ENCODE measurements at places on chromosomes 2 and 18.

DNA sequence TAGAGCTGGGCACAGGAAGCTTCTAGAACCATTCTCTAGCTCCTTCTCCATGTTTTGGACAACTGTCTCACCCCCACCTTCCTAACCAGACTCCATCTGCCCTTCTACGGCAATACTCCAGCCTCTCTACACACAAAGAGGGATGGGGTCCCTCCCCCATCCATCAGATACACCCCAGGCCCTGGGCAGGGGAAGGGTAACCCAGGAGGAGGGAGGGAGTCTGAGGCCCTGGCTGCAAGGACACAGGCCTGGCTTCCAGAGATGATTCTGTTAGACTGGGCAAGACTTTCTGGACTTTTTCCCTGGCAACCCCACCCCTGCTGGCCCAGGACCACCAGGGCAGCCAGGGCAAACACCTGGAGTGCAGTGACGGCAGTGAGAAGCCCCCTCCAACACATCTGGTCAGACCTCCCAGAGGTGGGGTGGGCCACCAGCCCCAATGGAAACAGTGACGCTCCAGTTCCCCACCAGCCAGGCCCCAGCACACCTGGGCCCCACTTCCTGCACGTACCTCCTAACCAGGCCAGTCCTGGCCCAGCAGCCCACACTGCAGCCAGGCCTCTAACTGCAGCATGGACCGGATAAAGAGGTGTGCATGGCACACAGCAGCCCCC is 6.5 kb downstream of the CYP26B1 start:
- DNase-seq, result no peak

DNA sequence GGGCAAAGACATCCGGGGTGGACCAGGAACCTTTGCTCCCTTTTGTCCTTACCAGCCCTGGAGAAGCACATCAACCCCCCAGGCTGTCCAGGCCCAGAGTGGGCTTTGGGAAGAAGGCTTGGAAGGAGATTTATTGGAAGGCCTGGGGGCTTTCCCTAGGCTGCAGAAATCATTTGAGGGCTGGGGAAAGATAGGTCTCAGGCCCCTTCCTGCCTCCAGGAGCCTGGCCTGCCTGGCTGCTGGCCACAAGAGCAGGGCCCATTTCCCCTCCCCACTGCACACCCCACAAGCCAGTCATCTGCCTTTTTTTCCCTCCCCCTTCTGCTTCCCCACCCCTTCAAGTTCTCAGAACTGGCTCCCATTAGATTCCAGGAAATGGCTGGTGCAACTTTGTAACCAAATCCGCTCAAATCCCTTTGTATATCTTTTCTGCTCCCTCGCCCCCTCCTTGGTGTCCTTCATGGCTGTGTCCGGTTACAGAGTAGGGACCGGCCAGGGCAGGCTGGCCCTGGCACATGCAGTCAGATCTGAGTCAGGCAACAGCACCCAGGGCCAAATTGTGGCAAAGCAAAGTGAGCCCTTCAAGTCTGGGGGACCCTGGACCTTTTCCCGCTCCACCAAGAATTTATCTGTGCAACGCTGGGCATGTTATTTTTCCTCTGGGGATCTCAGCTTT is 20.8 kb upstream of the TNP1 start:
- DNase-seq, result no peak

DNA sequence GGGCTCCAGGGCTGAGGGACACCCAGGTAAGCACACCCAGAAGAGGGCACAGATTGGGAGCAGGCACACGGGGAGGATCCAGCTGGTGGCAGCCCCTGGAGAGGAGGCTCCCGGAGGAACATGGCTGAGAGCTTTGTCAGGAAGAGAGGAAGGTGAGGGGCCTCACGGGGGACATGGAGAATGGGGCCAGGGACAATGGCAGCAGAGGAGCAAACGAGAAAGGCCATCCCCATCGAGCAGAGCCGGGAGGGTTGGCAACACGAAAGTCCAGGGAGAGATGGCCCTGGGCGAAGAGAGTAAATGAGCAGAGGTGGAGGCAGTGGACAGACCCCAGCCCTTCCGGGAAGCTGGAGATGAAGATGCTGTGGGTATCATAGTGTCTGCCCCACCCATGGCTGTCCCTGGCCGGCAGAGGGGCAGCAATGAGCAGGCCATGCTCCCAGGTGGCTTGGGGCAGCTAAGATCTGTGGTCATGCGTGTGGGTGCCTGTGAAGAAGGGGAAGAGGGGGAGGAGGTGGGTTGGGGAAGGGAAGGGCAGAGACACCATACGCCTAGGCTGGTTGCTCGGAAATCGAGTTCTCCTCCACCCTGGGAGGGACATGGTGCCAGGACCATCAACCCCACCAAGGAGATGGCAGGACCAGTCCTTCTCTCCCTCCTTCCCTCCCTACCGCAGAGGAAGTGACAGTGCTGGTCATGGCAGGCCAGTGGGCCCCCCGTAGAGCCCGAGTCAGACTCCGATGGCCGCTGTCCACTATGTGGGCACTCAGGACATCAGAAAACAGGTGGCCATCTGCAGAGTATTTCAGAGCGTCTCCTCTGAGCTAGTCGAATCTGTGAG is 191.7 kb downstream of the NDUFA10 start:
- no peak for DNase-seq

GRCh38 chr2:12834239-12834638 is 117.5 kb downstream of the TRIB2 start:
- no peak for DNase-seq

DNA sequence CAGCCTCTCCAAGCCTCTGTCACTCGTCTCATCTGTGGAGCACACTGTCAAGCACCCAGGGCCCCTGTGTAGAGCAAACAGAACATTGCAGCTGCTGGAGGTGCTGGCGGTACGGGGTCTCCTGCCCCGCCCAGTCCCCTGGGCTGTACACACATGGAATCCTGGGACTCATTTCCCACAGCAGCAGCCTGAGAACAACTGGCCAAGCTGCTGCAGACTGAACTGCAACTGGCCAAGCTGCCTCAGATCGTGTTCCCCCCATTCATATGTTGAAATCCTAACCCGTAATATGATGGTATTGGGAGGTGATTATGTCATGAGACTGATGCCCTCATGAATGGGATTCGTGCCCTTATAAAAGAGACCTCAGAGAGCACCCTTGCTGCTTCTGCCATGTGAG is 130.5 kb downstream of the NCK2 start:
- DNase-seq, result peak; percentile 54

DNA sequence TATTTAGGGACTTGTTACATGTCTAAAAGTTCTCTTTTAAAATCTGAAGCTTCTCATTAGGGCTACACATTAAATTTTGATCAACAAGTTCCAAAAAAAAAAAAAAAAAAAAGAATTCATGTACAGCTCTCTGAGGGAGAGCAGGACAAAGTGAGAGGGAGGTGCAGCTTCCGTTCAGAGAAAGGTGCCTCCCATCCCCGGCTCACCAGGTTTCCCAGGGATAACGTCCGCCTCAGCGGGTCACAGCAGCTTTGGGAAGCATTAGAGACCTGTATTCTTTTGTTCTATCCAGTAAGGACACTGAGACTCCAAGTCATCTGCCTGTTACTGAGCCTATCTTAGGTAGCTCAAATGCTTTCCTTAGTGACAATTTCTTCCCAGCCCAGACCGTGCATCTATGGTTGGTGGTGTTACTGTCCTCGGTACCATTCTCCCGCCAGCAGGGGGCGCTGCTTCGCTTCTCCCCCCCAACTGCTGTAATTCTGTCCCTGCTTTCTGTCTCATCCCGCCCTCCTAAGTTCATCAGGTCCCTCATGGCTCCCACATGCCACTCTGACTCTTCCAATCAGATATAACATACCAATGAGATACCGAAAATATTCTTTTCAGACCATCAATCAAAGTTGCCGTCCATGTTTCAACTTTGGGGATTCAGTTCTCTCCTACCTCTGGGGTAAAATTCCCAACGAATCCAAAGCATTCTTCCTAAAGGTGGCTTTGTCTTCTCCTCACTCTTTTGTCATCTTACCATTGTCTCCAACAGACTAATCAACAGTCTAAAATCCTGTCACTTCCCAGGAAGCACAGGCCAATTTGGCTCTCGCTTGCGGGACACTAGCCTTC is 466.5 kb downstream of the METTL4 start:
- DNase-seq, result peak; percentile 8

DNA sequence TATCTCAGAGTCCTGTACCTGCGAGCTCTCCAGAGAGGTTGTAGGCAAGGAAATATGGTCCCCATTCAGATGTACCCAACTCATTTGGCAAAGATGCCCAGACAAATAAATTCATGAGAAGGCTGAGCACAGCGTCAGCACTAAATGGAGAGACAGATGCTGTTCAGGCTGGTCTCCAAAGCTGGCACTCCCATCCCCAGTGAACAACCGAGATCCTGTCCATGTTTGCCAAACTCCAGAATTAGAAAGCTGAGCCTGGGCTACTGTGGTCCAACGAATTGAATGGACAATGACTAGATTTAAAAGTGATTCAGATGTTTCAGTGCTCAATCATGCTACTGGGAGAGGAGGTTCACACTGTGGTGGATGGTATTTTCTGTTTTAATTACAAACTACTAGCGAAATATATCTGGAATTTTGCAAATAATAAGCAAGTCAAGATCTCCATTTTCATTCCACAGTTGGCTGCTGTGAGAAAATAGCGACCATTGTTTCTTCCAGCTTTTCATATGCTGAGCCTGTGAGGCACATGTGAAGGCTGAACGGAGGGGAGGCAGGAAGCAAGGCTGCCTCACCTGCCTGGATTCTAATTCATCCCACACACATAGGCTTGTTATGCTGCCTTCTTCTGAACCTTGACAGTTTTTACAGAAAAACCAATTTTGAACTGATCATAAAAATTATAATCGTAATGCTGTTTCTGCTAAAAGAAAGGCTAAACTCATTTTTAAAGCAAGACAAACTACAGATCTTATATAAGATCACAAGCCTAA is 22.6 kb upstream of the DAPL1 start:
- peak; percentile 9 for DNase-seq

DNA sequence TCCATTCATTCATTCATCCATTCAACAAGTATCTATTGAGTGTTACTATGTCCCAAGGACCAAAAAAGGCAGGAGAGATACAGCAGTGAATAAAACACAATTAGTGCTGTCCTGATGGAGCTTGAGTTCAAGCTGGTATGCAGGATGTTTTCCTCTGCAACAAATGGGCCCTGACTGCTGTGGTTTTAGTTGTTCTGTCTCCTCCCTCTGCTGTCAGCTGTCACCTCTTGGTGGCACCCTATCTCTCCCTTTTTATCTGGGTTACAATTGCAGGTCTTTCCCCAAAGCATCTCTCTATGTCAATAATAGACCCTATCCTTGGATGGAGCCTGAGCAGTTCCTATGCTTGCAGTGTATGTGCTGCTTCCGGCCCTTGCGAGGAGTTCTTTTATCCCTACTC is 304.8 kb downstream of the PDE11A start:
- DNase-seq, result no peak

Data from NCI-H2171 treated with DMSO at 0.1 percent for 48 hours (cell line).